Fibroblast of skin of scalp (primary cell): ENCODE measurements at places on chromosomes 11 and 22.

DNA sequence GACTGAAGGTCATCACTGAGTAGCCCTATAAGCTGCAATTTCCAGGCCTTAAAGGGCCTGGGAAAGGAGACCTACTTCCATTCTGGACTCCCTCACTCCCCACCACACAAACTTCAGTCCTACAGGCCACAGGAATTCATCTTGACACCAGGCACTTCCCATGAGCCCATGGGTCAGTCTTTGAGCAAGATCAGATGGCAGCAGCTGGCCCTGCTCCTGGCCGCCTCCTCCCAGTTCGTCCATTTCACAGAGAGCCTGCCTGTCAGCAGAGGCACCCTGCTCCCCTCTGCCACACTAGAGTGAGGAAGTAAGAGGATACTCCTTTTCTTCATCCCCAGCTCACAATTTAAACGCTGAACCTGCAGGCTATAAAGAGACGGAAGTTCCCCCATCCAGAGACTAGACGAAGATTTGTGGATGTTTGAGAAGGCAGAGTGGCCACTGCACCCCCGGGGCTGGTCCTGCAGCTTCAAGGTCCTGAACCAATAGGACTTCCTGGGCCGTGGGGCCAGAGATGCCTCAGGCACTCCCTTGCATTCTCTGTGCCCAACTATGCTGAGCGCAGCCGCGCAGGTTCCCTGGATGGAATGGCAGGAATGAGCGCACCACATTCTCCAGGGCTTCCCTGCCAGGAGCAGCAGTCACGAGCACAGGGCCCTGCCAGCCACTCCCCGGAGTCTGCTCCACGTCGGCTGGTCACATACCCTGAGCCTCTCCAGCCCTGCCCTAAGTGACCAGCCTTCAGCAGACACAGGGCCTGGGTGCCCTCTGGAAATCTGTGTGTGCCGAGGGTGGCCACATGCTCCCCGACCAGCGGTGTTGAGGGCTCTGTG, 33.5 kb upstream of the BID start:
- peak; percentile 22 for DNase-seq

- DNase-seq = no peak
Observed at GRCh38 chr22:43627485-43628213, 184.5 kb downstream of the EFCAB6 start.

- DNase-seq = no peak
Observed at GRCh38 chr11:126723665-126724045, 276.9 kb downstream of the KIRREL3 start.

- no peak for DNase-seq
Observed at GRCh38 chr11:44992181-44992582, 41.5 kb upstream of the TP53I11 start.

DNA sequence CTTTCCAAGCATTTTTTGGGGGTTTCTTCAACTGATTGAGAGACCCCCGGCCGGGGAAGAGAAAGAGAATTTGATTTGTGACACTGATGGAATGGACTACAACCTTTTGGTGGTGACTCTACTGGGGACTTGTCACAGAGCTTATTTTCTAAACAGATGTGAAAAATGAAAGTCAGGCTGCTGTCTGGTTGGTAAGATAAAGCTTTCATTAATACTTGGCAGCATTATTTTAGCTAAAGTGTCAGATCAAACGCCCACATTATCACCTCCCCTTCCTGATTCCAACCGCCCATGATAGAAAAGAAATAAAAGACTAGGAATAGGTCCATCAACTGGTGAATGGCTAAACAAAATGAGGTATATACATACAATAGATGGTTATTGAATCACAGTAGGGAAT, 45.6 kb upstream of the EHF start:
- DNase-seq = no peak

- DNase-seq = peak; percentile 83
Observed at GRCh38 chr11:72041364-72042063, 38.8 kb downstream of the NUMA1 start.

DNA sequence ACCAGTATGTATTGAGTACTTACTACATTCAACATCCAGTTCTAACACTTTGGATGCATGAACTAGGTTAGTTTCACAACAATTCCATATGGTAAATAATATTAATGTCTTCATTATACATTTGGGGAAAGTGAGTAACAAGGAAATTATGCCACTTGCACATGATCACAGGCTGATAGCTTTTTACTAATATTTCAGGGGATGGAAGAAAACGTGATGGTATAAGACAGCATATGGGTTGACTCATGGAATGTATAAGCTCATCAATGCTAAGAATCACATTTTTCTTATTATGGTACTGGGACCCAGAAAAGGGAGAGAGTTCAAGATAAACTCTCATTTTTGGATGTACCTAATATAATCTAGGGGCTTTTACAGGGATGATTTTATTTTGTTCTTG, 188.7 kb downstream of the MIAT start:
- peak; percentile 21 for DNase-seq

DNA sequence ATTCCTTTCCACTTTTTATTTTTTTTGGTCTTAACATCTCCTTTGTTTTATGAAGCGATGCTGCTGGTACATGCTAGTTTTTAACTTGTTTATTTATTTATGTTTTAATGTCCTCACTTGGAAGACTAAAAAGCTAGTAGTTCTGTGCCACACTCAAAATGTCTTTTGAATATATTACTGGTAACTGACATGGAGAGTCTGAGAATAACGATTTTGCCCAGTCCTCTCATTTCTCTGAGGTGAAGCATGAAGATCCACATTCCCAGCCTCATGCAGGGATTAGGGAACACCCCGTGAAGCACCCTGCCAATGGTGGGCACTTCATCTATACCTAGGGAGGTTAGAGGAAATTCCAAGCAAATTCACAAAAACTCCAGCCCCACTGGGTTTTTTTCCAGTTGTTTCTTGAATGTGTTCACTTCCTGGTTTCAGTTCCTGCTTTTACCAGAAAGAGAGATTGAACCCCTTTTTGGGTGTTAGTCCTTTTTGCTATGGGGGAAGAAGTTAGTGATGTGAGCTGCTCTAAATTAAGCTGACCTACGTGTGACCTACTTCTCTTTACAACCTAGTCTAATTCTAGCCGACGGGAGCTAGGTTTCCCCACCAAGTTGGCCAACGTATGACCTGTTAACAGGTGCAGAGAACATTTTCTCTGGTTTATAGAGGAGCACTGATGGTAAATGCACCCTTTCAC, 106.1 kb downstream of the SLC1A2 start:
- no peak for DNase-seq

DNA sequence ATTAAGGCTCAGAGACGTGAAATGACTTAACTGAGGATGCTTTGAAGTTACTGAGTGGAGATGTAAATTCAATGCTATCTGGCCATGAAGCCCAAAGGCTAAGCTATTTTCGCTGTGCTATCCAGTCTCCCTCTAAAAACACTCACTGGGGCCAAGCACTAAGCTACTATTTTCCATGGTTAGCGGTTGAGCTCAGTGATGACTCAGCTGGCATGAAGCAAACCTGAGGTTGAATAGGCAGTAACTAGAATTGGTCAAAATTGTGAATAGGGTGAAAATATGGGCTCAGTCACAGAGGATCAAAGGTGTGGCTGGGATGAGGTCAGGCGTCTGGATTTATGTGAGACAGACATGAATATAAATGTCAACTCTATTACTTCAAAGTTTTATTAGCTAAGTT, 564.2 kb upstream of the KIRREL3 start:
- DNase-seq = no peak

- peak; percentile 18 for DNase-seq
Observed at GRCh38 chr11:123321636-123322035, 108.4 kb upstream of the GRAMD1B start.

DNA sequence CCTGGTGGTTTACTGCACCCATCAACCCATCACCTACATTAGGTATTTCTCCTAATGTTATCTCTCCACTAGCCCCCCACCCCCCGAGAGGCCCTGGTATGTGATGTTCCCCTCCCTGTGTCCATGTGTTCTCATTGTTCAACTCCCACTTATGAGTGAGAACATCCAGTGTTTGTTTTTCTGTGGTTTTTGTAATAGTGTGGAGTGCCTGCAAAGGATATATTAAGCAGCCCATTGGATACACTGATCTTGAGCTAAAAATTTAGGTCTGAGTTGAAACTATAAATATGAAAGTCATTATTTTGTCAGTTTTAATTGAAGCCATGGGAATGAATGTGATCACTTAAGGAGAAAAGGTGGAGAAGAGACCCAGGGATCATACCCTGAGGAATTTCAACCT, 23.0 kb downstream of the MRPL48 start:
- DNase-seq = no peak

DNA sequence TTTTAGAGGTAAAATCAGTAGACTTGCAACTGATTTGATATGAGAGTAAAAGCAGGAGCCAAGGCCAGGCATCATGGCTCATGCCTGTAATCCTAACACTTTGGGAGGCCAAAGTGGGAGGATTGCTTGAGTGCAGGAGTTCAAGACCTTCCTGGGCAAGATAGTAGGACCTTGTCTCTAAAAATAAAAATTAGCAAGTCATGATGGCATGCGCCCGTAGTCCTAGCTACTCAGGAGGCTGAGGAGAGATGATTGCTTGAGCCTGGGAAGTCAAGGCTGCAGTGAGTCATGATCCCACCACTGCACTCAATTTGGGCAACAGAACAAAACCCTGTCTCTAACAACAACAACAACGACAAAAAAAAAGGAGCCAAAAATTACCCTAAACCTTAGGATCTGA, 13.5 kb downstream of the SGSM3 start:
- peak; percentile 70 for DNase-seq

GRCh38 chr22:42918500-42918899, 61.4 kb upstream of the ARFGAP3 start:
- DNase-seq = no peak

- DNase-seq = peak; percentile 81
Observed at GRCh38 chr11:8828580-8829361, 82.2 kb upstream of the AKIP1 start.

DNA sequence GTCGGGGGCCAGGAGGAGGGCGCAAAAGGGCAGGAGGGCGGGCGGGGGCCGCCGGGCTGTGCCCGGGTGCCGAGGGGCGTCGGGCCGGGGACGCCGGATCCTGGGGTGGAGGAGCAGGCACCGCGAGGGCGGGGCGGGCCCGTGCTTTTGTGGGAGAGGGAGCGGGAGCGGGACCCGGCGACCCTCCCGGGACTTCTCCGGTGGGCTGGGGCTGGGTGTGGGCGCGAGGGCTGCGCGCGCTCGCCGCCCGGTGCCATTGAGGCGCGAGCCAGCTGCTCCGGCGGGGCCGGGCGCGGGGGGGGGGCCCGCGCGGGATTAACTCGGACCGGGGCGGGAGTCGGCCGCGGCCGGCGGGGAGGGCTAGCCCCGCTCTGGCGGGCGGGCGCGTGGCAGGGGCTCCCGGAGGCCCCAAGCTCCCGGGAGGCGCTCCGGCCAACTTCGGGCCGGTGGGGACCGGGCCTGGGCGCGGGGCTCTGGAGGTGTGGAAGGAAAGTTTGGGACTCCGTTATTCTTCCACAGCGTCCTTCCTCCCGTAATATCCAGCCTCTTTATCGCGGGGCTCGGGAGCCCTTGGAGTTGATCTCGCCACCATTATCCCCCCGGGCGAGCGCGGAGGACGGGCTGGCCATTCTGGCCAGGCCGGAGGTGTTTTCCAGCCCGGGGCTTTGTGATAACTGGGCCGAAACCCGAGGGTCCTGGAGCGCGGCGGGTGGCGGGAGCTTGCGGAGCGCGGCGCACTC, 936 bp downstream of the CECR2 start:
- DNase-seq = no peak

DNA sequence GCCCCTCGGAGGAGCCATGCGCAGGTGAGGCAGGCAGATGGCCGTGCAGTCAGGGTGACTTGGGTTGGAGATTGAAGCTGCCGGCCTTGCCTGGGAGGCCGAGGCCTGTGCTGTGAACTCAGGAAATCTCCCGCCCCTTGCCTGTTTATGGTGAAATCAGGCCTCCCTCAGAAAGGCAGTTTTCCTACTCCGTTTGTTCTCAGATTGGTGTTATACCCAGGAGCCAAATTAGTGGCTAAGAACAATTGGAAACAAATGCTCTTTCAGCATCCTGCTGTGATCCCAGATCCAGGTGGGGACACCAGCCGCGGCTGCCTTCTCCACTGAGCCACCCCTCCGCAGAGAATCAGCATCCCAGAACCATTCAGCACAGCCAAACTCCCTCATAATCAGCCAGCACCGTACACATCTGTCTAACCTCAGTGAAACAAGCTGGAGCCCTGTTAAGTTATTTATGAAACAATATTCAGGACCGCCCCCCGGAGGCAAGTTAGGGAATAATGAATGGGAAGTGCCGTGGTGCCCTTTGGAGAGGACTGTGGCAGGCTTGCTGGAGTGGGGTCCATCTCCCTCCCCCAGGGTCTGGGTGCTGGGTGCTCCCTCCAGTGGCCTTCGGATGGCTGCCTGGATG, 60.0 kb downstream of the PKNOX2 start:
- DNase-seq = peak; percentile 38

- no peak for DNase-seq
Observed at GRCh38 chr11:101129203-101129943, at the start of gene PGR. Gene PGR, minus strand, starts transcription at chr11:101129813. Its CDS starts 743 bp downstream, at chr11:101129070.

DNA sequence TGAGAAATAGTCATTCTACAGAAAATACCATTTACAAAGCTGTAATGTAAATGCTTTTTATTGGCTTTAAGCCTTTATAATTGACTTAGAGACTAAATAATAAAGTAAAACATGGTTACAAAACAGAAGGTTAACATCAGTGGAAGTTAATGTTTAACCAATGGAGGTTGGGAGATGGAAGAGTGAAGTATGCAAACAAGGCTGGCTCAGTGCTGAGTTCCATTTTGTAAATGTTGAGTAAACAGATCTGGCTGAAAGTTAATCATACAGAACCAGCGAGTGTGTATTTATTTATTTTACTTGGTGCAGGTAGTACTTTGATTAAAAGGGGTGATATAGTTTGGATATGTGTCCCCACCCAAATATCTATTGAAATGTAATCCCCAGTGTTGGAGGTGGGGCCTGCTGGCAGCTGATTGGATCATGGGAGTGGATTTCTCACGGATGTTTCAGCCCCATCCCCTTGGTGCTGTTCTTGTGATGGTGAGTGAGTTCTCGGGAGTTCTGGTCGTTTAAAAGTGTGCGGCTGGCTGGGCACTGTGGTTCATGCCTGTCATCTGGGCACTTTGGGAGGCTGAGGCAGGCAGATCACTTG, 827.4 kb downstream of the OPCML start:
- no peak for DNase-seq

GRCh38 chr22:24155627-24156140, 25.6 kb upstream of the SUSD2 start:
- peak; percentile 61 for DNase-seq

- peak; percentile 17 for DNase-seq
Observed at GRCh38 chr22:32499666-32500065, 25.1 kb downstream of the FBXO7 start.

DNA sequence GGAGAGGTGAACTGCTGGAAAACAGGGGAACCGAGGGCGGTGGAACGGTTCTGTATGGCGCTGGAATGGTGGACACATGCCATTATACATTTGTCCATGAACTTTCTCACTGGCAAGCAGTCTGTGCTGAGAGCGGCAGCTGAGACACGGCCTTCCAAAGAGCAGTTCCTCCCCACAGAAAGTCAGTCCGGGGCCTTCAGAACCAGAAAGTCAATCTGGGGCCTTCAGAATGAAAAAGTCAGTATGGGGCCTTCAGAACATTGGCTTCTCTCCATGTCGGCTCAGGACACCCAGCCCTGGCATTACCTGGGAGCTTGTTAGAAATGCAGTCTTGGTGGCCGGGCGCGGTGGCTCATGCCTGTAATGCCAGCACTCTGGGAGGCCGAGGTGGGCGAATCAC, 8.8 kb downstream of the TXN2 start:
- no peak for DNase-seq
